Activated CD8-positive, alpha-beta memory T cell treated with anti-CD3 and anti-CD28 coated beads for 4 hours (primary cell): ENCODE measurements at places on chromosomes 7 and 10.

- DNase-seq, result no peak
Measured at GRCh38 chr7:151130741-151131157, 36.7 kb downstream of the GBX1 start.

GRCh38 chr10:118798231-118798662 lies 43.5 kb upstream of the CACUL1 start:
- DNase-seq, result no peak

DNA sequence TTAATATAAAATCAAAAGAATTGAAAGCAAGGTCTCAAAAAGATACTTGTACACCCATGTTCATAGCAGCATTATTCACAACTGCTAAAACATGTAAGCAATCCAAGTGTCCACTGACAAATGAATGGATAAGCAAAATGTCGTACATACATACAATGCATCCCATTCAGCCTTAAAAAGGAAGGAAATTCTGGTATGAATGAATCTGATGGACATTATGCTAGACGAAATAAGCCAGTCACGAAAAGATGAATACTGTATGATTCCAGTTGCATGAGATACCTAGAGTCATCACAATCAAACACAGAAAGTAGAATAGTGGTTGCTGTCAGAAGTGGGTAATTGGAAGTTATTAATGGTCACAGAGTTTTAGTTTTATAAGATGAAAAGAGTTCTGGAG lies 9.5 kb upstream of the TAC1 start:
- DNase-seq, result no peak

- DNase-seq, result no peak
Measured at GRCh38 chr10:129915526-129916378, 48.3 kb downstream of the EBF3 start.

GRCh38 chr10:129534826-129535225 lies 67.8 kb downstream of the MGMT start:
- DNase-seq, result no peak

DNA sequence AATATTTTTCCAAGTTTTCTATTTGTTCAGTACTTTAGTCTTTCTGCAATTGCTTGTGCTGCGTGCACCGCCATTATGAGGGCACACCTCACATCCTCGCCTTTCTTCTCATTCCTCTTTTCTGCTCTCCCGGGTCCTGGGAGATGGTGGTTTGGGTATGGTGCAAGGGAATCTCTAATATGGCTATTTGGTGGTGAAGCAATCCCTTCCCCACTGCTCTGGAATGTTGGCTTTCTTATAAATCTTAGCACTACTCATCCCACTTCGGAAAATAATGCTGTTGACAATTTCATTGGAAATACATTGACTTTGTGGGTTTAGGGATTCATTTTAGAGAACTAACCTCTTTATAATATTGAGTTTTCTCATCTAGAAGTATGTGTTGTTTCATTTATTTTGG lies 1.9 kb upstream of the GCK start:
- no peak for DNase-seq

- no peak for DNase-seq
Measured at GRCh38 chr10:46096446-46096845, 50.4 kb upstream of the MSMB start.

DNA sequence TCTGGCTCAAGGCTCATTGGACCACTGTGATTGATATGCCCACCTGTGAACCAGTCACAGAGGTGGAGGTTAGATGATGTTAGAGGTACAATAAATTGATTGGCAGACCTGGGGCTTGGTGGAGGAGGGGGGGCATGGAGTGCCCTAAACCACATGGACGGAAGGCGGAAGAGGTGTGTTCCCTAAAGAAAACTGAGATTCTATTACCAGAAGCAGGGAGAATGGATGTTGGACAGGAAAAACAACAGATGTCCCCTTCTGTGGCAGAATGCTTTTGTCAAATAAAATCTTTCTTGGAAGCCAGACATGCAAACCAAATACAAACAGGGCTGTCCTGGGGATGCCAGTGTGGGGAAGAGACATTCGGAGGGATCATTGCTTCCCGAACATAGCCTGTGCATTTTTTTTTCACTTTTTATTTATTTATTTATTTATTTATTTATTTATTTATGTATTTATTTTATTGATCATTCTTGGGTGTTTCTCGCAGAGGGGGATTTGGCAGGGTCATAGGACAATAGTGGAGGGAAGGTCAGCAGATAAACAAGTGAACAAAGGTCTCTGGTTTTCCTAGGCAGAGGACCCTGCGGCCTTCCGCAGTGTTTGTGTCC lies 433.9 kb downstream of the RPS24 start:
- DNase-seq, result no peak

- DNase-seq, result no peak
Measured at GRCh38 chr7:71485586-71485985, 353.6 kb downstream of the GALNT17 start.

DNA sequence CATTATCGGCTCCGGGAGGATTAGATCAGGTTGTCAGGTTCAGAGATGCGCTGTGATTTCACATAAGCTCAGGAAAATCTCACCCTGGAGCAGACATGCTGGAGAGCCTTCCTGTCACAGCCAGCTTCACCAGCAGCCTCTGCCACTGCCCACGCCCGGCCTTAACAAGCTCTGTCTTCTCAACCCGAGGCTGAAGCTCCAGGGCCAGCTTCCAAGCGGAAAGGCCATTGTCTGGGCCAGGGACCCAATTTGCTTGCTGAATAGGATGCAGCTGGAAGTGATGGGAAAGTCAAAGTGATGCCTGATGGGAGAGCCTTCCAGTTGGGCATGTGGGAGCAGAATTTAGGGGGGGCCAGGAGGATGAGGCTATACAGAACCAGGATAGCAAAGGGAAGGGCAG lies 36.3 kb downstream of the C10orf105 start:
- DNase-seq, result no peak

GRCh38 chr7:133051066-133051465 lies 30.8 kb downstream of the CHCHD3 start:
- DNase-seq, result no peak

- no peak for DNase-seq
Measured at GRCh38 chr7:116232350-116232749, 22.0 kb downstream of the TES start.

- DNase-seq, result peak; percentile 88
Measured at GRCh38 chr10:93496322-93497041, at the start of gene CEP55. CEP55 (plus strand) TSS chr10:93496612; CDS start chr10:93500052, 3,440 bp downstream.

GRCh38 chr7:55731931-55732330 lies 130.6 kb downstream of the SEPTIN14 start:
- DNase-seq, result no peak

DNA sequence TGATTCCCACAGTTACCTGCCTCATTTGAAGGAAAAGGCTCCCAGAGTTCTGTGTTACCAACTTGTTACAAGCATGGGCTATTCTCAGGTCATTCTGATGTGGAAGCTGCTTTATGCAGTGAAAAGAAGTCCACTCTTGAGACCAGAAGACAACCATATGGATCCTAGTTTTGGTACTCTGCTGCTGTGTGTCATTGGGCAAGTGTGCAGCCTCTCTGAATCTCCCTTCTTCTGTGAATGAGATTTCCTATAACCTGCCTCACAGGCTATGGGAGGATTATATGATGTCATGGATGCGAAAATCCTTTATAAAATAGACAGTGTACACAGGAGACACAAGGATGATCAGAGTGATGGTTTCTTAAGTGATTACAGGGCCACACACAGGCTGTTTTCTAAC lies 166.1 kb downstream of the ARID5B start:
- no peak for DNase-seq

- DNase-seq, result no peak
Measured at GRCh38 chr7:78605119-78605518, 806.5 kb downstream of the PHTF2 start.

- DNase-seq, result no peak
Measured at GRCh38 chr10:88957381-88957780, 4.8 kb upstream of the ACTA2 start.

DNA sequence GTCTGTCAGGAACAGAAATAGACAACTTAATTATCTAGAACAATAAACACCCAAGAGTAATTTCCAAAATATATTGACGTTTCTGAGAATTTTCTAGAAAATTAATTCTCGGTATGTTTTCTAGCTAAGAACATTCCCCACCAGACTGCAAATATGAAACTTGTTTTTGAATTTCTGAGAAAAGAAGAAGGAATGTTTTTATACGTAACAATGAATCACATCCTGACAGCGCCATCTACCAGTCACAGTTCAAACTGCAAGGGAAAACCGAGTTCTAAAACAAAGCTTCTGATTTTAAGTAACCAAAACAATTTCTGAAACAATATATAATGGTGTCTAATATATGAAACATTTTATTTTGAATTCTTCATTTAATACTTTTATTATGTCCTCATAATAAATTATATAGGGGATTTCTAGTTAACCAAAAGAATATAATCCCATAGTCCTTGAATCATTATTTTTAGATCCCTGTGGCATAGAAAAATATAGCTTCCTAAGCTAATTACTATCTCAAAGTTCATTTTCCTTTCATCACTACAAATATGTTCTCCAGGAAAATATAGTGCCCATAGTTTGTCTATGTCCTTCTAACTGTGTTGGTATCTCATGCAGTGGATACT lies 34.5 kb upstream of the MEOX2 start:
- DNase-seq, result no peak

DNA sequence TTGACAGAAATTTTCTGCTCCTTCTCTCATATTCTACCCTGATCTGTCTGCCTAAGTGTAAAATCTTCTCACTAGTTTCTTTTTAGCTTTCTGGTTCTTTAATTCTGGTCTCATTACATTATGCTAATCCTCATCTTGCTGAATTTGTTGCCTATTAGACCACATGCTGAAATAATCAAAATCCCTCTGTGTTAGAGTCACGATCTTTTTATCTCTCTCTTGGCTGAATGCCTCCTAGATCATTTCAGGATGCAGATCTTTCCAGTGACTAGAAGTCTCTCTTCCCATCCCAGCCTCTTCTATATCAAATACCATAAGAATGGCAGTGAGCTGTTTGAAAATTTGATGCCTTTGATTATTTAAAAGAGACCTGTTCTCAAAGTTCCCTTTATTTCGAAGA lies 661.9 kb downstream of the SORCS1 start:
- no peak for DNase-seq
